CD4-positive, alpha-beta T cell treated with Interleukin-6 at 100 ng/mL for 8 hours (primary cell): ENCODE measurements at places on chromosomes 12 and 14.

- DNase-seq: no peak
These were observed 159.2 kb downstream of the TGFB3 start for GRCh38 chr14:75822522-75823141.

- DNase-seq: no peak
These were observed 10.8 kb downstream of the RIMBP2 start for GRCh38 chr12:130705178-130705822.

DNA sequence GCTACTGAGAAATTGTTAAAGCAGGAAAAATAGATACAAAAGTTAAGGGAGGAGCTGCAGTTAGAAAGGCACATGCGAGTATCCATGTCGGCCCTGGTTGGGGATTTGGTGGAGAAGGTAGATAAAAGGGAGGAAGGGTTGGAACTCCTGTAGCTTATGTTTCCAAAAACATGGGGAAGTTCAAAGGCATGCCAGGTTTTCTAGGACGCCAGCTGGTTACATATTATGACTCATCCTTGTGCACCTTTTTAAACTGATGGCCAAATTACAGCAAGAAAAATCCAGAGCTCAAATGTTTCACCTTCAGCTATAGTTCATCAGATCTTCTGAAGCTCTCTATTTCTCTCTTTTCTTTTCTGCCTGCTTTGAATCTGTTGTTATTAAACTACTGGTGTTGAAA lies 13.2 kb upstream of the MAP4K5 start:
- no peak for DNase-seq

- DNase-seq: no peak
These were observed 319.5 kb downstream of the FUT8 start for GRCh38 chr14:65731933-65732506.

DNA sequence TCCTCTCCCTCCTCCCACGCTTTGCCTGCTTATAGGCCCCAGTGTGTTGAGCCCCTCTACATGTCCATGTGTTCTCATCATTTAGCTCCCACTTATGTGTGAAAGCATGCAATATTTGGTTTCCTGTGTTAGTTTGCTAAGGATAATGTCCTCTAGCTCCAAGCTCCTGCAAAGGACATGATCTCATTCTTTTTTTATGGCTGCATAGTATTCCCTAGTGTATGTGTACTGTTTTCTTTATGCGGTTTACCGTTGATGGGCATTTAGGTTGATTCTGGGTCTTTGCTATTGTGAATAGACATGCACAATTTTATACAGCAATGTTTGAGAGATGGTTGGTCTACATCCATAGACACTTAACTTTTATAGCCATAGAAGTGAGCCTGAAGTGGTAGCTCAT lies 5.1 kb downstream of the RESF1 start:
- DNase-seq: no peak

- no peak for DNase-seq
These were observed 226.0 kb upstream of the PDE3A start for GRCh38 chr12:20142316-20142715.

GRCh38 chr12:78880078-78880477 lies 15.5 kb downstream of the SYT1 start:
- no peak for DNase-seq

- peak; percentile 18 for DNase-seq
These were observed 910 bp upstream of the SRP54 start for GRCh38 chr14:34981743-34982420.

DNA sequence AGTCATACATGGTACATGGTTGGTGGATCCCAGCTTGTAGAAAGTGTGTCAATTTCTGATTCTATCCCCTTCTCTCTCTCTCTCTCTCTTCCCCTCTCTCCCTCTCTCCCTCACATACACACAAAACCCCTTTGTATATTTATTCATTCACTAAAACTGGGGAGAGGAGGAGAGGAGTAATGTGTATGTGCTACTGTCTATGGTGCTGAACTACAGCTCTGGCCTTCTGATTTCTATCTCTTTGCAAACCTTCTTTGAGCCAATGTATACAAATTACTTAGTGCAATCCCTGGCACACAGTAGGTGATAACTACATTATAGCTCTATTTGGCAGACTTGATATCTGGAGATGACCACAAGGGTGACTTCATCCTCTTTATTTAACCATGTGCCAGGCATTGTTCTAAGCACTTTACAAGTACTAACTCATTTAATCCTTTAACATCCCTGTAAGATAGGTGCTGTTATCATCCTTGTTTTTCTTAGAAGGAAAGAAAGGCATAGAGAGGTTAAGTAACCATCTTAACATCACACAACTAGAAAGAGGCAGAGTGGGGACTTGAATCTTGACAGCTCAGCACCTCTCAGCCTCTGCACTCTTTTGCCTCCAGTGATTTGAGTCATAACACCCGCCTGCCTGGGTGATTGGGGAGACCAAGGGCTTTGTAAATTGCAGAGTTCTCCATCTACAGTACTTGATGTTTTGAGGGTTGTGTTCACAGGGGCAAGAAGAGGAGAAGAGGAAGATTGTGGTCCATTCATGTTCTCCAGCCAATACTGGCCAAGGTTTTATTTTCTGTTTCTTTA lies 21.3 kb downstream of the RPH3A start:
- DNase-seq: no peak

- DNase-seq: no peak
These were observed 27.5 kb downstream of the FLVCR2 start for GRCh38 chr14:75605916-75606315.
